ENCODE measurements at places on chromosomes 7 and 10.

GRCh38 chr7:66747385-66747784 is 6.9 kb downstream of the RABGEF1 start:
- DNase-seq, result no peak

DNA sequence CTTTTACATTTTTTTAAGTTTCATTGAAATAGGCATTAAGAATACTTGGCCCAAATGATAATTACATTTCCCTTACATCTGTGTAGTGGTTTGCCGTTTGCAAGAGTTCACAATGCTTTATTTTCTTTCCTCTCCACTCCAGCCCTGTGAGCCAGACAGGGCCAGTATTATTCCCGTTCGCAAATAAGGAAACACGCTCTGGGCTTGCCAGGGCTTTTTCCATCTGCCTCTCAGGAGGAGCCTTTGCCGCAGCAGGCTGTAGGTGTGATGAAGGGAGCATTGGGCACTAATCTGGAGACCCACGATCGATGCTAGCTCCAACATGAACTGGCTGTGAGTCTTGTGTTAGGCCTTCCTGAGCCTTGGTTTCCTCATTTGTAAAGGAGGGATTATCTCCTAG is 154.4 kb downstream of the GALNT17 start:
- no peak for DNase-seq

DNA sequence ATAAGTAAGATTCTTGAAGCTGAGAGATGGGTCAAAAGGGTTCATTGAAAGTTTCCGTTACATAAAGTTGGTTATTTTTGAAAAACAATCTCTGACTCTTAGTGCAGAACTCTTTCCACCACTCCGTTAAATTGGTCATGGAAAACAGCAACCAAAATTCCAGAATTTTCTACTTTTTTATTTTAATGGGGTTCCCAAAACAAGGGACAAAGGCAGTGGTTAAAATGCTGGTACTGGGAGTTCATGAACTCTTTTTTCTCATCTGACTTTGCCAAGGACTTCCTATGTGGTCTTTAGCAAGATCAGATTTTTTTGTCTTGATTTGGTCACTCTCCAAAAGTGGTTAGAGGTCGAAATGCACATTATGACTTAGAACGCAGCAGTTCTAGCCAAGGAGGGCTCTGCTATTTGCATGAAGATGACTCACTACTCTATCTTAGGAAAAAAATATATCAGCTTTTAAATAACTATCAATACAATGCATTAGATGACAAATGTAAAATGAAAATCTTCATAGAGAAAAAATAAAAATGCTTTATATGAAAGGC is 145.7 kb downstream of the REEP3 start:
- peak; percentile 80 for DNase-seq

DNA sequence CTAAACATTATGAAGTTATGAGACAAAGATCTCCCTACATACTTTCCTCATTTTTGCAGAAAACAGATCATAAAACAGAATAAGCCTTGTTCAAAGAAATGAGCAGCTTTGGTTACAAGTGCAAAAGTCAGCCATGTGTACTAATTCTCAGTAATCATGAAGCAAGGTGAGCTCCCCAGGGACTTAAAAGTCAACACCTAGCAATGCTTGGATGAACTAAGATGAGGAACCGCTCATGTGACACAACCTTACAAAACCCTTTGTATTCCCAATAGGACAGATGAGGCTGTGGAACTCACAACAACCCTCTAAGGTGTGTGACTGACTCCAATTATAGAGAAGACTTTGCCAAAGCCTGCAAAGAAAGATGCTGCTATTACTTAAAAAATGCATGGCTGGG is 154.5 kb downstream of the SLC25A13 start:
- DNase-seq, result no peak

- DNase-seq, result no peak
Observed at GRCh38 chr10:4532011-4532410, 294.0 kb upstream of the AKR1E2 start.

- no peak for DNase-seq
Observed at GRCh38 chr7:39979406-39980073, 29.5 kb downstream of the CDK13 start.
